ENCODE measurements at places on chromosomes 2 and 18. TPM values are rescaled to one million over a fixed set of nuclear protein-coding genes. Genes with fewer than 3 reads are reported as not detected.
A peak's percentile ranks its signal among the peaks of the same experiment; 100 is the strongest.

The COLEC12 gene
- total RNA-seq: 50.5 TPM

The LOXL3 gene
- total RNA-seq: 7.6 TPM

The APOB gene
- total RNA-seq: 17.4 TPM

The INHBB gene
- total RNA-seq: 6.7 TPM

The CYRIA gene
- 12.2 TPM for total RNA-seq

The MSGN1 gene
- not detected for total RNA-seq

The FOXI3 gene
- not detected for total RNA-seq

The KLHL41 gene
- not detected for total RNA-seq

The FAP gene
- 11.8 TPM for total RNA-seq

The DSG1 gene
- total RNA-seq: 0.19 TPM

The SCYGR4 gene
- not detected for total RNA-seq

The STON1 gene
- 75.5 TPM for total RNA-seq

The UGT1A4 gene
- total RNA-seq: not detected

DNA sequence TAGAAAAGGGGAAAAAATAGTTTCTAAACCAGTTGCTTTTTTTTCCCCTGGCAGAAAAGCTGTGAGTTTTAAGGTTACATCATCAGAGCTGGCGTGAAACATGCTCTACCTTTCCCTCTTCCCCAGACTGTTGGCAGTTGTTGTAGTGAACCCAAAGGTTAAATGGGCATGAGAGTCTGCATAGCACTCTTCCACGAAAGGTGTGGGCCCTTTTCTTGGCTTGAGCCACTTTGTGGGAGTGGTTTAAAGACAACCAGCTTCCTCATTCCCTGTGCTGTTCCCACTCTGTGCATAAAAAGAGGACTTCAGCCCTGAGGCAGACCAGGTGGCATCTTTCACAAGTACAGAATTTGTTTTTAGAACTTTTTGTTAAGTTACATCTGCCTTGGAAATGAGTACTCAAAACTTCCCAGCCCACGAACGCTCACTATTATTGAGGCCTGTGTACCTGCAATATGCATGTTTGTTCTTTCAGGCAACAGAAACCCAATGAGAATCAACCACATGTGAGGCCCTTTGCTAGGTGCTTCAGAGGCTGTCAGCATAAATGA lies 243.8 kb downstream of the BABAM2 start:
- no peak for DNase-seq

- no peak for DNase-seq
Observed at GRCh38 chr2:232757905-232758304, 18.5 kb downstream of the KCNJ13 start.

GRCh38 chr2:196131384-196131937 lies 39.9 kb downstream of the STK17B start:
- DNase-seq: peak; percentile 29

DNA sequence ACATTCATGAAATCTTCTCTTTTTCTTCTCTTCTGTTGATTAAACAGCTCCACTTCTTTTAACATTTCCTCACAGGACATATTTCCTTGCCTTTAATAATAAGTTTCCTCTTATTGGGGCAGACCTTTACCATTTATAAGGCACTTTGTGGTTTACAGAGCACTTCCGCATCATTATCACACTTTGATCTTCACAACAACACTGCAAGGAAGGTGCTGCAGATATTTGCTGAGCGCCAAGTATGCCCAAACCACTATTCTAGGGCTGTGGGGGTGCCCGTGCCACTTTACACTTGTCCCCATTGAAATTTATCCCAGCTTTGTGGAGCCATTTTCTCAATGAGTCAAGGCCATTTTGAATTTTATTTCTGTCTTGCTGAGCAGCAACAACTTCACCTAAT lies 246.6 kb downstream of the SS18 start:
- no peak for DNase-seq

DNA sequence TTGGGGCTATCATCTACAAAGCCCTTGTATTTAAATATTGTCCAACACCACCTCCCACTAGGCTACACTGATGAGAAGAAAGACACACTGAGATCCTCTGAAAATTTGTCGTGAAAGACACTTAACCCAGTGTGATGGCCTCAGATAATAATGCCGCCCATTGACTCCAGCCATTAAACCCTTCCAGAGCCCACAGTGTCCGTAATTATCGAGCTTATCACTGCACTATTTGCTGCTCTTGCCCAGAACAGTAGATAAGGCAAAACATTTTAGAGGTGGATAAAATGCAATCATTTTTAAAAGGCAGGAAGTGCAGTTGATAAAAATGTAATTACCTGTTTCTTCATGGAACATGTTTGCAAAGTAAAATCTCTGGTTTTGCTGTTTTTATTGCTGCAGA lies 121.3 kb upstream of the DDX18 start:
- DNase-seq: no peak

DNA sequence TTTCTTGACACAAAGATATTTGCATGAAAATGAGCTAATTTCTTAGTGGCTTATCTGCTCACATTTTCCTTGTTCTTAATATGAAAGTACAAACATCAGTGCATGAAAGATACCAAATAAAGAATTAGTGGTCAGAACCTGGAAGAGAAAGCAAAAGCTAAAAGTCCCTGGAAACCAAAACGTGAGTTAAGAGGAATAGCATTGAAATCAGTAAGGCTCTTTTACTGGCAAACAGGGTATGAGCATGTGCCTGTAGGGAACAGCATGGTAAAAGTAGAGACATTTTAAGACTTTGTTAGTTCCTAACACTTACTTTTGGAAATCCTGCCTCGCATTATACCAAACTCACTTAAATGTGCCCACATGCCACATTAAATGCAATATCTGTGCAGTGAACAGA lies 31.9 kb upstream of the CWC22 start:
- no peak for DNase-seq

DNA sequence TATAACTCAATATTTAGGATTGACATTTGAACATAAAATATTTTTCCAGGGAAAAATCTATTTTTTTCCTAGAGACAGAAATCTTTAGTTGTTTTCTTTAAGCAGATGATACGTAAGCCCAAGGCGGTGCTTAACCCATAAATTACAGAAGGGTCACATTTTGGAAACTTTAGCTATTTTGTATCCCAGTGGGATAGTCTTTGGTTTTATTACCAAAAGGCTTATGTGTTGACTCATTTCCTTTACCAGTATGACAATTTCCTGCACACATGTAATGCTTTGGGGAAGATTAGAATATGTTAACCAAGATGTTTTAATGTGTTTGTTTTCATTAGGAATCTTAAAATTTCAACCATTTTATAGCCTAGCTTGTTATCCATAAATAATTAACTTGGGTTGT lies 24.8 kb downstream of the DYNC1I2 start:
- DNase-seq: no peak

GRCh38 chr2:217445723-217446122 lies 557.1 kb downstream of the TNS1 start:
- DNase-seq: no peak

- DNase-seq: no peak
Observed at GRCh38 chr2:33430856-33431255, 45.6 kb upstream of the RASGRP3 start.

- no peak for DNase-seq
Observed at GRCh38 chr2:68878071-68878711, 7.0 kb upstream of the BMP10 start.

DNA sequence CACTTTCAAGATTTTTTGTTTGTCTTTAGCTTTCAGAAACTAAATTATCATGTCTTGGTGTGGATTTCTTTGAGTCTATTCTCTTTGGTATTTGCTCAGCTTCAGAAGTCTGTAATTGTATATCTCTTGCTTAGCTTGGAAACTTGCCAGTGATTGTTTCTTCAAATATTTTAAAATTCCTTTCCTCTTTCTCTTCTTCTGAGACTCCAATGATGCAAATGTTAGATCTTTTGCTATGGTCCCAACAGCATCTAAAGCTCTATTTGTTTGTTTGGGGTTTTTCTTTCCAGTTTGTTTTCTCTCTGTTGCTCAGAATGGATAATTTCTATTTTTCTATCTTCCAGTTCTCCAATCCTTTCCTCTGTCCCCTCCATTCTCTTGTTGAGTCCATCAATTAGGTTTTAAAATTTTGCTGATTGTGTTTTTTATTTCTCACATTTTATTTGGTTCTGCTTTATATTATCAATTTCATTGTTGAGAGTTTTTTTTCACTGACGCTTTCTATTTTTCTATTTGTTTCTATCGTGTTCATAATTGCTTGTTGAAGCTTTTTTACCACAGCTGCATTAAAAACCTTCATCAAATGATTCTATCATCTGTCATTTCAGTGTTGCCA lies 81.5 kb upstream of the DAPL1 start:
- no peak for DNase-seq

GRCh38 chr2:179741317-179741716 lies 120.1 kb downstream of the ZNF385B start:
- no peak for DNase-seq

- no peak for DNase-seq
Observed at GRCh38 chr2:24912523-24912922, 7.5 kb downstream of the ADCY3 start.

DNA sequence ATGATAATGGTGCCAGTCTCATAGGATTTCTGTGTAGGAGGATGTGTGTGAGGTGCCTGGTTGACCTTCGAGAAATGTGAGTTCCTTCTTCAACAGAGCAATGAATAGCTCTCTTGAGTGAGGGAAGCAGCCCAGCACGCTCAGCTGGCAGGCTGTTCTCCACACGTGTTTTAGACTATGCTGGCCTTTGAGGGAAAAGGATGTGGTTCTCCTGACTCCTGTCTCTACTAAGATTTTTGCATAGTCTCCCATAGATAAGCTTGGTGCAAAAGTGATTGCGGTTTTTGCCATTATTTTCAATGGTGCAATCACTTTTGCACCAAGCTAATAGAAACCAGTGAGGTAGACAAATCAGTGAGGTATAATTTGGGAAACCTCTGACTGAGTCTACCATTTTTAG lies 284.1 kb downstream of the SLC4A3 start:
- DNase-seq: no peak

DNA sequence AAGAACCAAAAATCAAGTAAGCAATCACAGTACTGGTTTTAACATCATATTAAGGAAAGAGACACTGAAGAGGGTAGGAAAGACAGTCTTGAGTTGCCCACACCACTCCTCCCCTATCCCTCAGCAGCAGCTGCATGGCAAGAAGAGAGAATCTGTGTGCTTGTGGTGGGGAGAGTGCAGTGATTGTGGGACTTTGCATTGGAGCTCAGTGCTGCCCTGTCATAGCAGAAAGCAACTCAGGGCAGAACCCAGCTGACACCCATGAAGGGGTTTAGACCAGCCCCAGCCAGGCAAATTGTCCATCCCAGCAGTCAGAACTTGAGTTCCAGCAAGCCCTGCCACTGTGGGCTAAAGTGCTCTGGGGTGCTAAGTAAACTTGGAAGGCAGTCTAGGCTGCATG lies 40.8 kb upstream of the INPP4A start:
- no peak for DNase-seq

- DNase-seq: no peak
Observed at GRCh38 chr2:121596221-121597080, 52.8 kb downstream of the CLASP1 start.

GRCh38 chr18:47772374-47773248 lies 157.8 kb downstream of the SMAD2 start:
- DNase-seq: no peak

DNA sequence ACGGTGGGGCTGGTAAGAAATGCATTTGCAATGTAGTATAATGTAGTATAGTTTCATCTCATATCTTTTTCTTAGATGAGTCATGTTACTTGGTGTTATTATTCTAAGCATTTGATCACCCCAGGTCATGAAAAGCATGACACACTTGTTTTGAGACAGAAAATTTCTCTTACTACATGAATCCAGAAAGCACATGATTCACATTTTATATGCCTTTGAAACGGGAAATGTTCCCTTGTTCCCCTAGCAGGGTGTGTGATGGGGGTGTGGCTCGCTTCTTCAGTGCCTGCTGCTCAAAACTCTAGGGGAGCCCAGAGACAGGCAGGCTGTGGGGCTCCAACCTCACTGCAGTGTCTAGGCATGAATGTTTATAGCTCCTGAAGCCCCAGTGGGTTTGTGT lies 116.0 kb upstream of the RAB27B start:
- no peak for DNase-seq

GRCh38 chr2:29697715-29698114 lies 223.7 kb downstream of the ALK start:
- DNase-seq: no peak

DNA sequence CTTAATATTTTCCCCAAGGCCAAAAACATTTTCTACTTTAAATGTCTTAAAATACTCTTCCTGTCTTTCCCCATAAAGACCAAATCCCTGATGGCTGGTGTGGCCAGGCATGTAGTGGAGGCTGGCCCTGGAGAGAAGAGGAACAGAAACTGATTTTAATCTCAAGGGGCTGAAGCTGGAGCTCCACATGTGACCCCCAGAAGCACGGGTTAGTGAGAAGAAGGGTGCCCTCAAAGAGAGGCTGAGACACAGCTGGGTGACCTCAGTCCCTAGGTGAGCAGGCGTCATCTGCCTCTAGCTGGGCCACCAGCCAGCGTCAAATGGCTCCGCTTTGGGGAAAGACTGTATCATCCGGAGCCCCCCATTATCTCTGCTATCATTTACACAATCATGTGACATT lies 19.3 kb upstream of the TMEM18 start:
- DNase-seq: no peak

GRCh38 chr2:234606896-234607295 lies 110.0 kb upstream of the ARL4C start:
- no peak for DNase-seq

DNA sequence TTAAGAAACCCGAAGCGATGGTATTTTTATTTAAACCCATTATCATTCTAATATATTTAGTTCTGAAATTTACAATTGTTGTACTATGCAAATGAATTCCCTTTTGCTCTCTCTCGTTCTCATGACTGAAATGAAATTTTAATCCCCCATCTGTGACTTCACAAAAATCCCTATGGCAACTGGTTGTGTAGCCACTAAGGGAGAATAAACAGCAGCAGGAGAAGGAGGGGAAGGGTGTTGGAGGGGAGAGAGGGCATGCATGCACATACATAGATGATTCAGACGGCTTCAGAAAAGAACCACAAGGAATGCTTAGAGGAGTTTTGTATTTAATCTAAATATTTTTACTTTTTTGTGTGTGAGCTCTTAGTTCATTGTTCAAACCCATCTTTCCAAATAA lies 36.8 kb downstream of the CPS1 start:
- DNase-seq: no peak

All from omental fat pad (tissue), 4 donors.